ENCODE measurements at places on chromosomes 11 and 22.

GRCh38 chr22:45932071-45932470 lies 44.9 kb downstream of the WNT7B start:
- DNase-seq = no peak

GRCh38 chr22:19631899-19632667 lies 82.2 kb upstream of the SEPTIN5 start:
- DNase-seq = no peak

DNA sequence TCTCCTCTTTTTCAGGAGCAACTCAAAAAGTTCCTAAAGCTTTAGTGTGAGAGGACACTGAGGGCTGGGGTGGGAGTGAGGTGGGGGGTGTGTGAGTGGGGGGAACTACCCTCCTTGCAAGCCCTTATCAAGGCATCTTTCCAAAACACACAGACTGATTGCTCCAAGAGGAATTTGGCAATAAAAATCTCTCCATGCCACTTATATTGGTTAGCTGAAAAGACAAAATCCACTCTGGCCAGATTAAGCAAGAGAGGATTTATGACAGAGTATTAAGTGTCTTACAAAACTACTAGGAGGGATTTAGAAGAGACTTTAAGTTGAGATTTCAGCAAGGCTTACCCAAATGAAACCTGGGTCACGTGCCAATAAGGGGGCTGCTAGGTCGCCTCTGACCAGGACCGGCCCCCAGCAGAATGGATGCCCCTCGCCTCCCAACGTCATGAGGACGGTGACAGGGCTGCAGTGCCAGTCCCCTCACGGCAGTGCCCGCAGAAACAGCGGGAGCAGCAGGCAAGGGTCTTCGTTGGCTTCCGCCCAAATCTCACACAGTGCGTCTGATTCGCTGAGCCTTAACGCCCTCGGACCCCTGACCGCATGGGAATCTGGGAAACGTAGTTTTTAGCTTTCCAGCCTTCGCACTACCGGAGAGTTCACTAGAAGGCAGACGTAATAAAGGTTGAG lies 22.1 kb upstream of the CTR9 start:
- no peak for DNase-seq

DNA sequence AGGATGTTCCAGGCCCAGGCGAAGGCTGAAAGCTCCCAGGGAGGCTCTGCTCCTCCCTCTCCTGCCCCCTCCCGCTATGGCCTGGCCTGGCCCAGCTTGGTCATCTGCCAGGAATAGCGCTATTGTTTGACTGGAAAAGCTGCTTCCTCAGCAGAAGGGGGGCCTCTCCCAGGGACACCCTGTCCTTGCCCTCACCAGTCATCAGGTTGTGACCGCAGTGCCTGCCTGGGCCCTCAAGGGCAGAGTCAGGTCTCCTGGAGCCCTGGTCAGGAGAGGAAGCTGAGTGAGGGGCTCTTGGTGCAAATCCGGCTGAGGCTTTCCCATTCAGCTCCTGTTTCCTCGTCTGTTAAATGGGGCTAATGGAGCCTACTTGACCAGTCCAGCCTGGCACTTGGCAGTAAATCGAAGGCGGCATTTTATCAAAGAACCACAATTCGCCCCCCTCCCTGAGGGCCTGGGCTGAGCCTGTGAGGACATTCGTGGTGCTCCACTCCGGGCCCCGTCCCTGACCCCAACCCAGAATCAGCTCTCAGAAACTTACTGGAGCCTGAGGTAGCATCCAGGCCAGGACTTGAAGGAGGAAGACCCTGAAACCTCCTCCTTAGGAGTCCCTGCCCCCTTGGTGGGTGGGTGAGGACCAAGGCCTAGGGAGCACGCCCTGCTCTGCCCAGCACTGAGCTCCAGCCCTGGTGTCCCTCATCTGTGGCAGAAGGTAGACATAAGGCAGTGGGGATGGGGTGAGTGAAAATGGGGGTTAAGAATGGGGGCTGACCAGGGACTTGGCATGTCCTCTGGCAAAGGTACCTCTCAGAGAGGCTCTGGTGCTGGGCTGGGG lies 2.0 kb upstream of the CASTOR1 start:
- DNase-seq = no peak

- peak; percentile 54 for DNase-seq
Measured at GRCh38 chr11:57493507-57494503, 21.7 kb downstream of the SLC43A1 start.

- DNase-seq = no peak
Measured at GRCh38 chr22:23180893-23181720, 798 bp downstream of the BCR start.

GRCh38 chr11:63564056-63564774 lies 1.0 kb upstream of the PLAAT2 start:
- DNase-seq = no peak

- DNase-seq = no peak
Measured at GRCh38 chr11:120676991-120677390, 165.4 kb downstream of the GRIK4 start.

- no peak for DNase-seq
Measured at GRCh38 chr11:108944471-108945178, 279.8 kb downstream of the DDX10 start.

DNA sequence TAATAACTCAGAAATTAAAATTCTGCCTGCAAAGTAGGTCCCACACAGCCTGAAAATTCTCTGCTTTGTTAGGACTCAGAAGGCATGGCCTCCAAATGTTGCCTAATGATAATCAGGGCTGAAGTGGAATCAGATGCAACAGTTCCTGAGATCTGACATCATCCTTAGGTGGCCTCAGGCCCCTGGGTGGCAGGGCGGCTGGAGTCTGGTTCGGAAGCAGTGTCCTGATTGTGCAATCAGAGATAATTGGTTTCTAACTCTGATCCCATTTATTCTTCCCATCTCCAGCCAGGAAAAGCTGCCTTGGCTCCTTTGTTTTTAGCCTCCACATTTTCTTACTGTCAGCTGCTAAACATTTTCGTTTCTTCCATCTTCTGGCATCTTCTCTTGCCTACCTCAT lies 399.3 kb downstream of the OPCML start:
- no peak for DNase-seq

DNA sequence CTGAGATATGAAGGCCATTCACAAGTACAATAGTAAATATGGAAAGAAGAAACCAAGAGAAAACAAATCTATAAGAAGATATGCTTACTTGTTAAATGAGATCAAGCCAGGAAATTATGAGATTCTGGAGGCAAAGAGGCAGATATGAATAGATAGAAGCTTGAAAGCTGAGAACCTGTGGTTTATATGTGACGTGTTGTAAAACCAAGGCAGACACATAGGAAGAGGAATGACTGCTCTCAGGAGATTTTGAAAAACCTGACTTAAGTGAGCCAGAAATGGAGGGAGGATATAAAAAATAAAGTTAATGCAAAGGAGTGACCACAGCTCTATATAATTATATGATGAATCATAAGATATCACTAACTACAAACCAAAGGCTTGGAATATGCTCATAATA lies 1160.5 kb upstream of the CNTN5 start:
- DNase-seq = no peak

GRCh38 chr11:1574238-1574932 lies 2.3 kb upstream of the DUSP8 start:
- no peak for DNase-seq

DNA sequence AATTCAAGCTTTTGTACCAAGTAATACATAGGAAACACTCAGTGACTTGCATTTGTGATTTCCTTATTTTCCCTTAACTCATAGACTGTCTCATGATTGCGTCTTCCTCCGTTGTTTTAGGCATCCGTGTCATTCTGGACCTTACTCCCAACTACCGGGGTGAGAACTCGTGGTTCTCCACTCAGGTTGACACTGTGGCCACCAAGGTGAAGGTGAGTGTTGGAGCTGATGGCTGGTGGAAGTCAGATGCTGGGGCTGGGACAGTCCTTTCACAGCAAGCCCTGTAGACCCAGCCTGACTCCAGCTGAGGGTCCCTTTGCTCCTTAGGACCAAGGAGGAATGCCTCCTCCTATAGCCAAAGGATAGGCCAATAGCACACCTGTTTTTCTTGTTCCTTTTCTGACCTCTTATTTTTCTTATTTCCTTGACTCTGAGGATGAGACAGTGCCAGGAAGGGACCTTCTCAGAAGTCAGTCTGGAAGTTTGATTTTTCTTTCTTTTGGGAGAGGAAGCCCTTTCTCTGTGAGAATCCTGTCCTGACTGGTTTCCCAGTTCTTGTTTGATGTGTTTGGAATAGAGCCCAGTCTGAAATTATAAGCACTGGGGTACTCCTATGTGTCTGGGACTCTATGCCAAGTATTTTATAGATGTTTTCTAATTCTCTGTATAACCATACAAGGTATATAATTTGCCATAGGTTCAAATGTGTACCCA lies 2.2 kb downstream of the SLC3A2 start:
- no peak for DNase-seq

GRCh38 chr11:504053-504993 lies 2.7 kb downstream of the RNH1 start:
- DNase-seq = no peak

DNA sequence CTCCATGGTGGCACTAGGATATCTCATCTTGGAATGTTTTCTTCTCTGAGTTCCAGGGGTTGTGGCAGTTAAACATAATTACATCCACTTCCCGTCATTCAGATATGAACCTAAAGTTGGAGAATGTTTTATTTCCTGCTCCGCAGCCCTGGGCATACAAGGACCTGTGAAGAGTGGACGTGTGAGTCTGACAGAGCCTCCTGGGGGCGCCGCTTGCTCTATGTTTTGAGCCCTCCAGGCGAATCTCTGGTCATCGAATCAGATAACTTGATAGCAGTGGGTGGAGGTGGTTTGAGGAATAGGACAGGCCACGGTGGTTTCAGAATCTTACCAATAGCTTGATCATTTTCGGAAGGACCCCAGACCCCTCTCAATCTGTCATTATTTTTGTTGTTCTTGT lies 174.2 kb downstream of the NTM start:
- no peak for DNase-seq

DNA sequence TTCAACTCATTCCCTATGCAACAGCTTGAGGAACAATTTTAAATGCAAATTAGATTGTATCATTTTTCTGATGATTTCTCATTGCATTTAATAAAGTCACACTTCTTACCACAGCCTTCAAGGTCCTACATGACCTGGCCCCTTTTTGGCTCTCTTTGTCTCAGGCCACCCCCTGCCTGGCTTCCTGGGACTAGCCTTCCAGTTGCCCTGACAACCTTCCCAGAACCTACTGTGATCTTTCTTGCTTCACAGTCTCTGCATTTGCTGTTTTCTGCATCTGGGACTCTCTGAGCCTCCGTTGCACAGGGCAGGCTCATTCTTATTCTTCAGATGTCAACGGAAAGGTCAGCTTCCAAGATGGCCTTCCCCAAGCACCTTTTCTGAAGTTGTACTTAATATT lies 12.9 kb downstream of the APLNR start:
- no peak for DNase-seq

DNA sequence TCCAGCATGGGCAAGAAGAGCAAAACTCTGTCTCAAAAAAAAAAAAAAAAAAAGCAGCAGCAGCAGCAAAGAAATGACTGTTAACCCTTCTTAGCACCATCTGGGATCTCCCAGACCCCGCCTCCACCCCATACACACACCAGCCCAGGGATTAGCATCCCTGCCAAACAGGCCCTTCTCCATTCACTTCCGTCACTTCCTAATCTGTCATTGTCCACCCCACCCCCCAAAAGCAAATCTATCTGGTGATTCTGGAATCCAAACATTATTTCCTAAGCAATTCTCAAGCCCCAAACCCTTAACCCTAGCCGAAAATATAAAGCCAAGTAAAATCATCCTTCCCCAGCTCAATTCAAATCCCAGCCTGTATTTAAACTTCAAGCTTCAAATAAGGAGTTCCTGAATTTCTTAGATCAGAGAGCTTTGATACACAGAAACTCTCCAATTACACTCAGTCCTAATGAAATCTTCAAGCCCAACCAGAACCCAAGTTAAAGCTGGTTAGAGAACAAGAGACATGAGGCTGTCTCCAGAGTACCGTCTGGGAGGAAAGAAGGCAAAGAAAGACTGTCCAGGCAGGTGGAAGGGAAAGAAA lies 6.0 kb upstream of the AHNAK start:
- DNase-seq = no peak

DNA sequence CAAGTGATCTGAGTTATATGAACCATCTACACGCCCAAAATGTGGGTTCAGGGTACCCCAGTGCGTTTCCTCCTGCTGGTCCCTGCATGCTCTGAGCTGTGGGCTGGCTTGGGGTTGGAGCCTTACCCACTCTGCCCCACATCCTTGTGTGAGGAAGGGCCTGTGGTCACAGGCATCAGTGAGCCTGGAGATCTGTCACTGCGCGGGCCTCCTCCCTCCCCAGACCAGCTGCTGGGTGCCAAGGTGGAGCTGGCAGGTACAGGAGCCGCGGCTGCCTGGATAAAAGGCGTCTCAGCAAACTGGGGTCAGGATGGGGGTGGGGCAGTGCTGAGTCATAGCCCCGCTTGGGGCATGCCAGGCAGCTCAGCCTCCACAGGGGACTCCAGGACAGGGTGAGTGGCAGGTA lies 17.9 kb downstream of the GNAZ start:
- DNase-seq = no peak

DNA sequence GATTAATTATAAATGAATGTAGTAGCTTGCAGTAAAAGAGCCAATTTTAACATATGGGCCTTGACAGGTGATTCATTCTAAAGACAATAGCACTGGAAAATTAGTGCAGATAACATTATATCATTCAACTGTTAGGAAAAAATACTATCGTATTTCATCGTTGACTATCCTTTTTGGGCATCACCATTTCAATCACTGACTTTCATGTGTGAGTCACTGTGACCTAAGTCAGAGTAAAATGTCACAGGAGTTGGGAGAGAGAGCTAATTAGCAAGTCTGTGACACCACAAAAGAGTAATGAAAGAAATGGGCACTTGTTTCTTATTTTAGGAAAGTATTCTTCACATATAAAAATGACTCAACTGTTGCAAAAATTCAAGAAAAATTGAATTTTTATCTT lies 253.8 kb upstream of the CNTN5 start:
- DNase-seq = no peak

- DNase-seq = no peak
Measured at GRCh38 chr22:22983816-22984215, 86.5 kb upstream of the GNAZ start.

- no peak for DNase-seq
Measured at GRCh38 chr11:85182441-85183387, 444.4 kb downstream of the DLG2 start.

- DNase-seq = no peak
Measured at GRCh38 chr22:46638601-46639431, 18.6 kb downstream of the GRAMD4 start.

- DNase-seq = no peak
Measured at GRCh38 chr11:9037963-9038362, 34.2 kb upstream of the NRIP3 start.

DNA sequence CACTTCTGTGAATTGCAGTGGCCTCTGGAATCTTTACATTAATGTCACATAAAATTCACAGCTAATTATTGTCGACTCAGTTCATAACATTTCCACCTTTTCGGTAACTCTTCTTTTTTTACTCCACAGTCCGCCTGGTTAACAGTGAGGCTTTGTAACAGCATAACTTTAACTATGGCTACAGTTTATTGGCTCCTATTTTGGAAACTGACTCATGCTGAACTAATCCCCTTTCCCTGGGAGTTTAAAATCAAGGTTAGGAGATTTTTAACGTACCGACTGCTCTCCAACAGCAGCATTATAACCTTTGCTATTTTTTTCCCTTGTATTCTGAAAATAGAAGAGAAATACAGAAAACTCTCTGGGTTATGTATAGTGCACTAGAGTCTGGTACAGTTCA lies 3.2 kb upstream of the POGLUT3 start:
- no peak for DNase-seq

GRCh38 chr11:110518809-110519514 lies 89.2 kb downstream of the FDX1 start:
- DNase-seq = no peak

- DNase-seq = no peak
Measured at GRCh38 chr11:60242740-60243239, at the start of gene MS4A4E. MS4A4E (minus strand) TSS chr11:60243137; CDS start chr11:60230055, 13,082 bp downstream.

All from stimulated activated CD8-positive, alpha-beta memory T cell treated with anti-CD3 and anti-CD28 coated beads, Interleukin-4, amount 100 ng/mL, for 1 hour (primary cell).